ENCODE measurements at places on chromosomes 13 and 19.

- DNase-seq: no peak
These were observed 2.0 kb downstream of the ELF1 start for GRCh38 chr13:41017159-41017558.

DNA sequence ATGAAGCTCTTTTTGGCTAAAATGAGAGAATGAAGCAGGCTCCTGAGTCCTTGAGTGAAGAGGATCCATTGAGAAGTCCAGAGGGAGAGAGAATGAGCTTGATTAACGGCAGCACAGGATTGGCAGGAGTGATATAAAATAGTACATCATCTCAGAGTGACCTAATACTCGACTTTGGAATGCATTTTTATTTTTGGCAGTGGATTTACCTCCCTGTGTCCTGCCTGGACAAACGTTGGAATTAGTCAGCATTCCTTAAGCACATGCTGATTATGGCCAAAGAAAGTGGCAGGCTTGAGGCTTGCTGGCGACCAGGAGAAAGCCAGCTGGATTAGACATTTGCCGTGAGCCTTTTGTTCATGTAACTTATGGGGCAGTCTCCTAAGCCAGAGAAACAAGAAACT lies 22.9 kb downstream of the LRCH1 start:
- DNase-seq: no peak

DNA sequence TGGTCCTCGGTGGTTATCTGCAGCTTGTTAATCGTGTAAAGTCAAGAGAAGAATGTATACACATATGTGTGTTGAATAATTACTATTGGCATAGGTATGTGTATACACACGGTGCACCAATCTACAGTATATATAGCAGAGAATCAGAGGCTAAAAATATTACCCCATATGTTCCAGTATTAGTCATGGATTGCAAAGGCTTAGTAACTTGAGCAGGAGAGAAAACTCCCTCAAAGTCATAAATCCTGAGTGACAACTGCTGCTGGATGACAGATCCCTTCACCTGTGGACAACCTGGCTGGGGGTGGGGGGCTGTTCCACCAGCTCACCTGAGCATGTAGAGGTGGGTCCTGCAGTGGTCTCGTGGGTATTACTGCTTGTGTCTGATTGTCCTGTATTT lies 185.0 kb downstream of the ZNF536 start:
- no peak for DNase-seq

- peak; percentile 84 for DNase-seq
These were observed 7.3 kb upstream of the STRN4 start for GRCh38 chr19:46753420-46754155.

- DNase-seq: no peak
These were observed 89.6 kb upstream of the TNFSF11 start for GRCh38 chr13:42484386-42484785.

GRCh38 chr19:45506989-45507871 lies at the start of gene VASP:
Gene VASP, plus strand, starts transcription at chr19:45507479. Its CDS starts 293 bp downstream, at chr19:45507772.
- DNase-seq: peak; percentile 89

- DNase-seq: no peak
These were observed 358.5 kb downstream of the TBC1D4 start for GRCh38 chr13:75123428-75123827.

- DNase-seq: no peak
These were observed 1.9 kb downstream of the BBC3 start for GRCh38 chr19:47228937-47229675.

- no peak for DNase-seq
These were observed 41.7 kb downstream of the GGACT start for GRCh38 chr13:100546713-100547405.

- no peak for DNase-seq
These were observed 19.7 kb downstream of the ZFR2 start for GRCh38 chr19:3849092-3849491.

DNA sequence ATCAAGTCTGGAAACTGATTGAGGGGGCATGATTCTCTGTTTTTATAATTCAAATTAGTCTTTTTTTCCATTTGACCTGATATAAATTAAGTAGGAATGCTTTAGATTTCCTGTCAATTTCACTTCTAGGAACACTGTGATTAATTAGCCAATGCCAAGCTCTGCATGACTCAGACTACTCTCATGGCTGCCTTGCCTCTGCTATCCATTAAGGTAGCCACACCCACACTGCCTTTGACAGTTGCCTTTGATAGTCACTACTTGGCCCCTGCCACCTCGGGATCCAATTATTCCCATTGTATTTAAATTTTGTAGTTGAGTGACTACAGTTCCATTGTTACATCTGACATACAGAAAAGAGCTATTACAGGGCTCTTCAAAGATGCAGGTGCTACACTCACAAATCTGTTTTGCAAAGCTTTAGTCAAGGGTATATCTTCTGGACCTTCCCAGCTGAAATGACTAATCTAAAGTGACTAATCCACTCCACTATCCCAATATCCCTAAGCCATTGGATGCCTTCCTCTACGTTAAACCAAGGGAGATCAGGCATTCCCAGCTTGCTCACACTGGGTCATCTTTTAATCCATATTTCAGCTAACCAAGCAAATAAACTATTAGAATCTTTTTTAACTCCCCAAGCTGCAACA lies 1193.1 kb upstream of the MIR17HG start:
- no peak for DNase-seq

- peak; percentile 17 for DNase-seq
These were observed 113.0 kb downstream of the TEX26 start for GRCh38 chr13:31045286-31046081.

DNA sequence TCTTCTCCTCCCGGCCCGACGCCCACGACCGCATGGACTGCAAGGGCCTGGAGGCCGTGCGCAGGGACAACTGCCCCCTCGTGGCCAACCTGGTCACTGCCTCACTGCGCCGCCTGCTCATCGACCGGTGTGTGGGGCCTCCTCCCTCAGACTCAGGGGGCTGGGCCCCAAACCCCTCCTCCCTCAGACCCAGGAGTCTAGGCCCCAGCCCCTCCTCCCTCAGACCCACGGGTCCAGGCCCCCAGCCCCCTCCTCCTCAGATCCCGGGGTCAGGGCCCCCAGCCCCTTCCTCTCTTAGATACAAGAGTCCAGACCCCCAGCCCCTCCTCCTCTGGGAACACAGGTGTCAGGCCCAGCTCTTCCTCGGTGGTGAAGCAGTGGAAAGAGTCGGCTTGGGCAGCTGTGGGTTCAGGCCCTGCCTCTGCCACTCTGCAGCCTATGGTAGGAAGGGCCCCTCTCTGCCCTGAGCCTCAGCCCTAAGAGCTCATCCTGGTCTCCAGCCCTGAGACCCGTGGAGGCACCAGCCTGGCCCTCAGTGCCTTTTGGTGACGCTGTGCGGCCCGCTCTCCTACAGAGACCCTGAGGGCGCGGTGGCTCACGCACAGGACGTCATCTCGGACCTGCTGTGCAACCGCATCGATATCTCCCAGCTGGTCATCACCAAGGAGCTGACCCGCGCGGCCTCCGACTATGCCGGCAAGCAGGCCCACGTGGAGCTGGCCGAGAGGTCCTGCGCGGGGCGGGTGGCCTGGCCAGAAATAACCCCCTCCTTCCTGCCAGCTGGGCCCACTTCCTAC lies 3.7 kb upstream of the SPIB start:
- DNase-seq: peak; percentile 92

- no peak for DNase-seq
These were observed 571.7 kb downstream of the LIG4 start for GRCh38 chr13:107643615-107644014.

- no peak for DNase-seq
These were observed 170.4 kb downstream of the COG6 start for GRCh38 chr13:39825886-39826285.

DNA sequence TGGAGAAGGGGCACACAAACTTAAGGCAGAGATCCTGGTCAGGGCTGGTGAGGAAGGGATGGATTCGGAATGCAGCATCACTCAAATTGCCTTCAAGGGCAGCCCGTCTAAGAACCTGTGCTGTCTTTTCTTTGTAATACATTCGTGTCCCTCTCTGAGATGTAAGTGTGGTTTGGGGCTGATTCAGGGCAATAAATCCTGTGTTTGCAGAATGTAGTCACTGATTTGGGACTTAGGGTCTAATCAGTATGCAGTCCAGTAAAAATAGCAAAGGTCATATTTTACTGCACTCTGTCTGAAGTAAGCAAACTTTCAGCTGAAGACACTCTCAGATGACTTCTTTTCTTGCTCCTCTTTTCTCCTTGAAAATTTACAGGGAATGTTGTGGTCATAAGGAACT lies 93.8 kb upstream of the C1QTNF9B start:
- no peak for DNase-seq

DNA sequence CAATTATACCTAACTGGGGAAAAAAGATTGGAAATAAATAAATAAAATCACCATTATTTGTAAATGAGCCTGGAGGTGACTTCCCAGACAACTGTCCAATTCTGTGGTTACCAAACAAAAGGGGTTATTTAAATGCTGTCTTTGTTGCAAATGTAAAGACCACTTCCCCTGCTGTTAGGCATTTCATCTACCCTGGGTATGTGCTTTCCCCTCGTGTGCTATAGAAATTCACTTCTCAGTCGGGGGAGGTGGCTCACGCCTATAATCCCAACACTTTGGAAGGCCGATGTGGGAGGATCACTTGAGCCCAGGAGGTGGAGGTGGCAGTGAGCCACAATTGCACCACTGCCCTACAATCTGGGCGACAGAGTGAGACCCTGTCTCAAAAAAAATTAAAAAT lies 101.9 kb upstream of the AKAP11 start:
- DNase-seq: no peak

DNA sequence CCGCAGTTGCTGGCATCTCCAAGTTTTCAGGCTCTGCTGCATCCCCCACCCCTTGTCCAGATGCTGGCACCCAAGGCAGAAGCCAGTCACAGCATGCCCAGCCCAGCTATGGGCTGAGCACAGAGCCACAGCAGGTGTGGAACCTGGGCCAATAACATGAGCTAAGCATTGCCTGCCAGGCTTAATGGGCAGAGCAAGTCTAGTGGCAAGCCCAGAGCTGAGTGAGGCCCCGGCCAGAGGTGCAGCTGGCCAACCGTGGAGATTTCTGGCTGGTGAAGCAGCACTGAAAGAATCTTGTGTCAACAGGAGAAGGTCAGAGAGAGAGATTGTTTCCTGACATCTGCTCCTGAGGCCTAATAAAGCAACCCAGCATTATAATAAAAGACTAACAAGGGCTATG lies 111.0 kb downstream of the B3GLCT start:
- DNase-seq: no peak

DNA sequence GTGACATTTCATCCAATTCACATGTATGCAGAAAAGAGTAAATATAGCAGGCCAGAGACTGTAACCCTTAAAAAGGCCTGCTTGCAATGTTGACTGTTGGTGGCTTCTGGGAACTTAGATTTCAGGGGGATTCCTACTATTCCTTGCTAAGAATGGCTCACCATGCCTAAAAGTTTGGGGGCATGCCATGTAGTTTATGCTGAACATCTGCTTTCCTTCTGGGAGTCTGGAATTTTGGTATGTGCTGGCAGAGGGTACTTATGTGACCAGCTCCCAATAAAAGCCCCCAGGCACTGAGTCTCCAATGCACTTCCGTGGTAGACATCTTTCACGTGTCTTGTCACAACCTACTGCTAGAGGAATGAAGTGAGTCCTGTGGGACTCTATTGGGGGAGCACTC lies 88.4 kb upstream of the PCDH8 start:
- DNase-seq: no peak

DNA sequence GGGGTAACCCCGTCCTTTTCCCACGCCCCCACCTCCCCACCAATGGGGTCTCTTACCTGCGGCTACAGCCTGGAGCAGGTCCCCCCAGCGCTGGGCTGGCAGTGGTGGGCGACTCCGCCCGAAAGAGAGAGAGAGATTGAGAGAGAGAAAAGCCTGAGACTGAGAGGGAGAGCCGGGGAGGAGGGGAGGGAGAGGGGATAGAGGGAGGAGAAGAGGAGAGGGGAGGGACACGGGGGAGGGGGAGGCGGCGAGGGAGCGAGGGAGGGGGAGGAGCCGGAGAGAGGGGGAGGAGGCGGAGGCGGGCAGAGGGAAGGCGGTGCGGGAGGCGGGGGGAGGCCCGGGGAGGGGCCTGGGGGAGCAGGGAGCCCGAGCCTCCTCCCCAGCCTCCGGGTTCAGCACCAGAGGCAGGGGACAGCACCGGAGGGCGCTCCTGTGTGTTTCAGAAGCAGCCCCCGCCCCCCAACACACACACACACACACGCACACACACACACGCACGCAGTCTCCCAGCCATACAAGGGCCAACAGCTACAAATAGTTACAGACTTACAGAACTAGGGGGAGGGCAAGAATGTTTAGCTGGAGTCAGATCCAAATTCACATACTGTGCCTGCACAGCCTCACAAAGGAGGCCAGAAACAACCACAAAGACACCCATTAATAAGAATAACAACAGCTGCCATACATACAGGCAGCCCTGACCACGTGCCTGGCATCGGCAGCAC lies at the start of gene SLC8A2:
Gene SLC8A2, minus strand, starts transcription at position 161 of the 725 bp plus-strand sequence. CDS start 5,490 bp downstream, outside the sequence.
- peak; percentile 78 for DNase-seq

- DNase-seq: no peak
These were observed 13.7 kb downstream of the EIF3K start for GRCh38 chr19:38632476-38633213.

DNA sequence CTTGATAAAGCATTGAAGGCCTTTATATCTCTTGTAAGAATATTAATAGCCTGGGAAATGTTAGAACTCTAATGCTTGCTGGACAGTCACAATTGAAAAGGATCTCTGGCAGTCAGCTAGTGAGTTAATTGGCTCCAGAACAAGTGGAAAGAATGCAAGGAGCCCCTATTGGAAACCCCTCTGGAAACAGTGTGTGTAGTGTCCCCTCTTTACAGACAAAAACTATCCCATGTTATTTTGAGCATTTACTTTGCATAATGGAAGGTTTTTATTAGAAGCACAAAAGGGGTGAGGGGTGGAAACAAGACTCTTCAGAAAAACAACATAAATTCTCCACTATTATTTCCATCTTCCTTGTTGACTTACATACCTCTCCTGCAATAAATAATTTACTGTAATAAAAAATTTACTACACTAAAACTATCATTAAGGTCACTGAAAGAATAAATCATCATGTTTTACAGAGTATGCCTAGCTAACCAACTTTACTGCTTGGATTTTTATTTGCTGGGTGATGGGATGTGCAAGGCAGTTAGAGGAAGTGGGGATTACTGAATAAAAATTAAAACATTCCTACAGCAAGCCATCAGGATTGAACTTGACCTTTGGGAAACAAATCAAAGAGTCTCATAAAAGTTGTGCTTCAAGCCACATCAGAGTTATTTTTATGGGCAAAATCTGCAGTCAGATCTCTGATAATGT lies 610.4 kb downstream of the TBC1D4 start:
- DNase-seq: no peak

- no peak for DNase-seq
These were observed 9.6 kb downstream of the FAM98C start for GRCh38 chr19:38412491-38412890.

DNA sequence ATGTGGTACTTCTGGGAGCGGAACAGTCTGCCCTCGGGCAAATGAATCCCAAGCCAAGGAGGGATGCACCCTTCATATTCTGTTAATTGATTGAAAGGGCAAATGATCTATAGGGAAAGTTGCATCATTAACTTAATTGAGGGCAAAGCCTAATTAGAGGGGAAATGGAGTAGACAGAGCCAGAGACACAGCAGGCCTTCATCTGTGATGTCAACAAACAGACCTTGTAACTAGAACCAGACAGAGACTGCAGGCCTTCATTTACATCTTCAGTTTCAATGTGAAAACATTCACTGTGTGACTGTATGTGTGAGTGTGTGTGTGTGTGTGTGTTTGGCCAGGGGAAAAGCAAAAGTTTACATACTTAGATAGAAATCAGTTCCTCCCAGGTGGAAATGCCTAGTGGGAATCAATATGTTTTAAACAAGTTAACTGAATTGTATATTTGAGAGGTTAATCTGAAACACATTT lies 126.4 kb downstream of the SPRY2 start:
- no peak for DNase-seq

- no peak for DNase-seq
These were observed 76.3 kb downstream of the PEG3 start for GRCh38 chr19:56764196-56764695.

- DNase-seq: no peak
These were observed 130.1 kb downstream of the ZDHHC20 start for GRCh38 chr13:21328836-21329477.
